GM23248 (cell line): ENCODE measurements at places on chromosomes 3 and 15.

GRCh38 chr15:68341760-68342725 is 64.5 kb downstream of the FEM1B start:
- DNase-seq, result no peak

DNA sequence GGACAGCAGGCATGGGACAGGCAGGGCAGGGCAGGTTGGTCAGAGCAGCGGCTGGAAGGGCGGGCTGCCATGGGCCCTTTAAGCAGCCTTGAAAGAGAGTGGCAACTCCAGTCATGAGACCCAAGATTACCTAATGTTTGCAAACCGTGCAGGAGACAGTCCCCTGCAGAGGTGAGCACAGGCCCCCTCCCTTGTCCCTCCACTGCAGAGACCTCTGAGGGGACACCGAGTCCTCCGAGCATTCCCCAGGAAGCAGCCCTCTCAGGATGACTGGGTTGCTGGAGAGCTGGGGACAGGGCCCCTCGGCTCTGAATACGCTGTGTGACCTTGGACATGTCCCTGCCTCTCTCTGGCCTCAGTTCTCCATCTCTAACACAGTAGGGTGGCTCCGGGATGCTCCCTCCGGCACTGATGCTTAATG is 81.4 kb downstream of the IQSEC1 start:
- no peak for DNase-seq

- DNase-seq, result no peak
Measured at GRCh38 chr15:76447728-76448441, 111.3 kb downstream of the ISL2 start.

DNA sequence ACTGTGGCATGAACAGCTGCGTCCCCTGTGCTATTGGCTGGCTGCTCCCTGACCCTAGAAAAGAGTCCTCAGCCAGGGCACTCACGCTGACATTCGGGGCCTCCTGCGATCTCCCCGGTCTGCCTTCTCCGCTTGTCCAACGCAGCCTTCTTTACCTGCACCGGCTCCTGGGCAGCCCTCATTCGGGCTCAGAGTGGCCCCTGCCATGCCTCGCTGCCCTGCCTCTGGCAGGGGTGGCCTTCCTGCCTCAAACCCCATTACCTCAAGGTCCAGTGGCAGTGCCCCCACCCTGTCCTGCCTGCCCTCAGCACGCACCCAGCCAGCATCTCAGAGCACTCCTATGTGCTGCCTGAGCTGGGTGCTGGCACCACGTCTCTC is 86.5 kb downstream of the TBC1D2B start:
- no peak for DNase-seq

- DNase-seq, result no peak
Measured at GRCh38 chr3:143506190-143506589, 342.1 kb downstream of the SLC9A9 start.

- DNase-seq, result peak; percentile 90
Measured at GRCh38 chr3:99774467-99774866, 43.2 kb upstream of the CMSS1 start.

DNA sequence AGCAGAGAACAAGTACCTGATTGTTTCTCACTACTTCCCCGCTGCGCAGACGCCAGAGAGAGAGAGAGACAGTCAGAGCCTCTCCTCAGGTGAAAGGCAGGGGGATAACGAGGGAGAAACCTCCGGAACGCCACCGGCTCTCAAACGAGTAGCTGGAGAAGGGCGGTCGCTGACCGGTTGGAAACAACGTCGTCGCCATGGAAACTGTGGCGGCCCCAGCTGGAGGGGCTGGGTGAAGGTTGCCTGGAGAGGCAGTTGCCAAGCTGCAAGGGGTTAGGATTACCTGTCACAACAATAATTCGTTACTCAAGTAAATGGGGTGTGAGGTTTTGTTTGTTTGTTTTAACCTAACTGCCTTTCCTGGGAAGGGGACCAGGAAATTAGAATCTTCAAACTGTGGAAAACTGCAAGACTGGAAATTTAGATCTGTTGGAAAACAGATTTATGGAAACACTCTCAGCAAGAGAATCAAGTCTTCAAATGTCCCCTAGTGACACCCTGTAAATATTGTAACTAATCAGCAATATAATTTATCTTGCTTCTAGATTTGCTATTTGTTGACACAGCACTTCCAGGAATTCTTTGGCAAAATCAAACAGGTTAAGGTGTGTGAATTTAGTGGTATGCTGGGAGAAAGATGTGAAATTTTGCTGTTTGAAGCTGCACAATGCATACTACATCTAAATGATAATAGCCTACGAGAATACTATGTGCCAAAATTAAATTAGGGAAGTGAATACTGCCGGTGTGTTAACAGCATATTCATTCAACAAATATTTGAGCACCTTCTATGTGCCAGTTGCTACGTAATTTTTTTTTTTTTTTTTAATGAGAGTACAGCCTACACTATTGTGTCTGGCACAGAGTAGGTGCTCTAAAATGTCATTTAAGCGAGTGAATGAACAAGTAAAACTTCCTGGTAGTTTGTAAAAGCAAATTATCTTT is at the start of gene DNAH12:
DNAH12 (minus strand) TSS at position 164 of the 945 bp plus-strand sequence. CDS start 1,474 bp downstream, outside the sequence.
- DNase-seq, result peak; percentile 42

GRCh38 chr15:39936681-39937080 is 2.8 kb downstream of the EIF2AK4 start:
- no peak for DNase-seq
